ENCODE measurements at places on chromosomes 12 and 14. TPM values are rescaled to one million over a fixed set of nuclear protein-coding genes. Genes with fewer than 3 reads are reported as not detected.

Gene CD27
- total RNA-seq = 217 TPM

Gene NAV3
- not detected for total RNA-seq

- no peak overlapping the region for H3K4me3 ChIP-seq
- H3K4me1 ChIP-seq = no peaks in the 10 kb centered on the region
- H3K27ac ChIP-seq = no peak overlapping the region
- H3K36me3 ChIP-seq = no peaks in the 10 kb centered on the region
- no peak for DNase-seq
Observed at GRCh38 chr12:105670672-105671071, 340.2 kb downstream of the C12orf75 start.

Gene FBXW8
- 12.6 TPM for total RNA-seq

DNA sequence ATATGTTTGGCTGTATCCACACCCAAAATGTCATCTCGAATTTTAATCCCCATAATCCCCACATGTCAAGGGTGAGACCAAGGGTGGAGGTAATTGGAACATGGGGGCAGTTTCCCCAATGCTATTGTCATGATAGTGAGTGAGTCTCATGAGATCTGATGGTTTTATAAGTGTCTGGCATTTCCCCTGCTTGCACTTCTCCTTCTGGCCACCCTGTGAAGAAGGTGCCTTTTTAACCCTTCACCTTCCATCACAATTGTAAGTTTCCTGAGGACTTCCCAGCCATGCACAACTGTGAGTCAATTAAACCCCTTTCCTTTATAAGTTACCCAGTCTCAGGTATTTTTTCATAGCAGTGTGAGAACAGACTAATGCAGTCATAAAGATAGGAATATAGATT, 216.7 kb upstream of the SSTR1 start:
- no peaks in the 10 kb centered on the region for H3K36me3 ChIP-seq
- no peaks in the 10 kb centered on the region for H3K27me3 ChIP-seq
- DNase-seq = no peak
- no peak overlapping the region for H3K27ac ChIP-seq
- H3K4me3 ChIP-seq = no peak overlapping the region

- no peaks in the 10 kb centered on the region for H3K4me1 ChIP-seq
- no peak for DNase-seq
- H3K27ac ChIP-seq = no peak overlapping the region
- no peak overlapping the region for H3K4me3 ChIP-seq
- H3K27me3 ChIP-seq = no peaks in the 10 kb centered on the region
Observed at GRCh38 chr14:93736378-93737014, 51.8 kb downstream of the PRIMA1 start.
